Left ventricle myocardium superior (tissue), 1 donor: ENCODE measurements at places on chromosomes 6 and 20. TPM values are rescaled to one million over a fixed set of nuclear protein-coding genes. Genes with fewer than 3 reads are reported as not detected.

The PNISR gene
- 54.6 TPM for total RNA-seq

The TOMM6 gene
- total RNA-seq: 216 TPM

The NRSN1 gene
- not detected for total RNA-seq

DNA sequence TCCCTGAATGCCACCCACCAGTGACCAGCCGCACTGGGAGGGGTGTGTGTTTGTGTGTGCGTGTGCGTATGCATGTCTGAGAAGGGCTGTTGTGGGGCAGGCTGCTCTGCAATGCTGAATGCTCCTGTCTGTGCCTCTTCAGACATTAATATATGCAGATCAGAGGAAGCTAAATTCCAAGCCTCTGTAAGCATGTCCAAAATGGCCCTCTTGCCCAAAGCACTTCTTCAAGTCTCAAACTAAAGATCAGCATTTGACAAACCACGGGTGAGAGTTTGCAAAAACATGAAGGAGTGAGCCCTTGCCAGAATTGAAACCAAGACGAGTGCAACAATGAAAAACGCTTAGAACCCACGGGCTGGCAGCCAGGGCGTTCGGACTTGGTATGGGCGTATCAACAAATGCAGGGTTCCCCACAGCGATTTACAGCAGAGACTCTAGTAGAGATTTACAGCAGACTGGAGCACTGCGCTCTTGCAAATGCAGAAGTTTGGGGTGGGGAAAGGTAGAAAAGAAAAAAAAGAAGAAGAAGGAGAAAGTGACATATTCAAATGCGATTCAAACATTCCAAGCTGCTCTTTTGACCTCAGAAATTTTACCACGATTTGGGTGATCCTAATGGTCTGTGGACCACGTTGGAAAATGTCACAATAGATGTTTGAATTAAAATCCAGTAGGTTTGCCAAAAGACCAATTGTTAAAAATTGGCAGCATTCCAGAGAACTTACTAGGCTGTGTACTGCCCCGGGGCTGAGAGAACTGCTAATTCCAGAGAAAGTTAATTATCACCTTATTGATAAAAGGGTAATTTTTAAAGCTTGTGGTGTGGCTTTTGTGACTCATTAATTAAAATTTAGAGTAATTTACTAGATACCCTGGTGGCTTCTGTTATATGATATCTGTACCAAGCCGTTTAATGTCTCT is 3.5 kb downstream of the SCML4 start:
- DNase-seq: no peak

GRCh38 chr6:78347191-78347916 is 520.0 kb upstream of the IRAK1BP1 start:
- DNase-seq: no peak

- no peak for DNase-seq
Measured at GRCh38 chr20:13863244-13863643, 78.4 kb downstream of the NDUFAF5 start.

GRCh38 chr6:113338644-113339043 is 518.5 kb upstream of the MARCKS start:
- no peak for DNase-seq

DNA sequence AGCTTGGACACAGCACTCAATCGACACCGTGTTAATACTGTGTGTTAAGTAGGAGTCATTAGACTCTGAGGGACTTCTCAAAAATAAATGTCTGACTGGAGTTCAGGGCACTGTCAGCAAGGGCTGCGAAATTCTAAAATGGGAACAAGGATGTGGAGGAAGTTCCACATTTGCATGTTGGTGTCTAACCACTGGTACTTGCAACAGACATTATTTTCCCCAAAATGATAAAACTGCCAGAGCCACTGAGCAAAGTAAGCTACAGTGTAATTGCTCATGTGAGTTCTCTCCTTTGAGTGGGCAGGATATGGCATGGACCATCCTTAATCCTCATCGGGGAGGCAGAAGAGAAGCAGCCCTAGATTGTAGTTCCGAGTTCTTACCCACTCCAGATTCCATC is 215.9 kb downstream of the SLC24A3 start:
- no peak for DNase-seq

DNA sequence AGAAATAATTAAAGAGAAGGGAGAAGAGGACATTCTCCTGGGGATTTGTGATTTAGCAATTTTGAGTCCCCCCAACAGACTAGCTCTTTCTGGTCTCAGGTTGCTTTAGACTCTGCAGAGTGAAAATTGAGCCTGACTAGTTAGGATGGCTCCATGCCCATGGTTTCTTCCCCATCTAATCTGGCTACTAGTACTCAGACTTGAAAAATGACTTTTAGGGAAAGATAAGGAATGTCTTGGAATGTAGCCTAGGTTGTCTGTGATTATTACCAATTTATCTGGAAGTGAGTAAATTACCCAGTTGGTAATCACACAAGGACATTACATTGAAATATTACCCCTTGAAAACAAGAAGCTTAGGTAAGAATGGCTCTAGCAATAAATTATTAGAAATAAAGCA is 4.2 kb downstream of the BEND6 start:
- no peak for DNase-seq

DNA sequence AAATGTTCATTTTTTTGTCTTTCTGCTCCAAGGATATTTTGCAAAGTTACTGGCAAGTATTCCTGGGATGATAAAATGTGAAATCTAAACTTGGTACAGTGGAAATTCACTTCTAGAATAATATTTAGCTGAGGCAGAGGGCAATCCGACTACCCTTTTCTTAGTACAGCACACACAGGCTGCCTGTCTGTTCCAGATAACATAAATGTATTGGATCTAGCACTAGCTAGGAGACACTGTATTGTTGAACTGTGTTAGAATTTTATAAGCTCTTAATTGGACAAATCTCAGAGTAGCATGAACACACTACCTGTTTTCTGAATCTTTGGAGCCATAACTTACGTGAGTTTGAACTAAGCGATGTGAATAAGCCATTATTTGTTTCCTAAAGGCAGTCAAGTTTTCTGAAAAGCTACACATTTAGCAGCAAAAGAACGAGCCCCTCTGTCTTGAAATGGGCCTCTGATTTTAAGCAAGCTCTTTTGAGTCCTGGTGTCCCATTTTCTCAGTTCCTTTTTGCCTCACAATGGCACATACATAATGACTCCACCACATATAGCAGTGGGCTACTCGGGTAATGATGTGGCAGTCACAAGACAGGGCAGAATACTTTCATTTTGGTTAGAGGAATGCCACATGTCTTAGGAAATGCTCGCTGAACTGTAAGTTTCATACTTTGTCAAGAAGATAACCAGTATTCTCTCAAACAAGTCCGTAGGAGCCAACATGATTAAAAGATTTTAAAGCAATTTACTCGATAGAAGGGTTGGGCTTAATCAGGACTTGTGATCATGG is 116.5 kb upstream of the ESR1 start:
- no peak for DNase-seq
